Activated T-helper 1 cell treated with Interleukin-2 at 50 U/mL for 16 hours (primary cell): ENCODE measurements at places on chromosomes 3 and 15.

- DNase-seq: no peak
These were observed 8.4 kb upstream of the CDC25A start for GRCh38 chr3:48196611-48197010.

- peak; percentile 13 for DNase-seq
These were observed 1.1 kb downstream of the CMTM7 start for GRCh38 chr3:32392536-32393302.

GRCh38 chr3:37237252-37237651 is 62.9 kb upstream of the LRRFIP2 start:
- no peak for DNase-seq

DNA sequence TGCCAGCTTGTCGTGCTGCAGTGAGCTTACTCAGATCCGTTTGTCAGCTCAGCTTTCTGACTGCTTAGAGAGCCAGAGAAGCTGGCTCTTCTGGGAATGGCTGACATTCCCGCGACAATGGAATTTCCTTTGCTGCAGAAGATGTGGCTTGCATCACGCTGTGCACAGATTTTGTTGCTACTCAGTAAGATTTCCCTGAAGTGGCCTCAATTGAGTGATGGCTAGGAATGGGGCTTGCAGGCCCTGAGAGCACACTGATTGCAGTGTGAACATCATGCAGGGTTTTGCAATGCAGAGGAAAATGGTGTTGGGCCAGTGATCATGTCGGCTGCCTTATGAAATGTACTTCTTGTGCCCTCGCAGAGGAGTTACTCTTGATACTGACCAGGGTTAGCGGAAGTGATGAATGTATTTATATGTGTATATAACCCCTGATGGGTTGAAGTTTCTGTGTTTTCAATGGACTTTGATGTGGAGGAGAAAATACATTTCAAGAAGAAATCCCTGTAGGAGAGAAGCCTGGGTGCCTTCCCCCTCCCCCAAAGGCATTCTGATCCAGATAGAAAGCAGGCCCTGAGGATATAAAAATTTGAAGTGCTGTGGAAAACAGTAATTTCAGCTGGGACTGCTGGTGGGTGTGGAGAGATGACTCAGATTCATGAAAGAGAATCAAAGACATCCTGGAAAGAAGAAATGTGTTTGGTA is 102.5 kb upstream of the PDZRN3 start:
- no peak for DNase-seq

DNA sequence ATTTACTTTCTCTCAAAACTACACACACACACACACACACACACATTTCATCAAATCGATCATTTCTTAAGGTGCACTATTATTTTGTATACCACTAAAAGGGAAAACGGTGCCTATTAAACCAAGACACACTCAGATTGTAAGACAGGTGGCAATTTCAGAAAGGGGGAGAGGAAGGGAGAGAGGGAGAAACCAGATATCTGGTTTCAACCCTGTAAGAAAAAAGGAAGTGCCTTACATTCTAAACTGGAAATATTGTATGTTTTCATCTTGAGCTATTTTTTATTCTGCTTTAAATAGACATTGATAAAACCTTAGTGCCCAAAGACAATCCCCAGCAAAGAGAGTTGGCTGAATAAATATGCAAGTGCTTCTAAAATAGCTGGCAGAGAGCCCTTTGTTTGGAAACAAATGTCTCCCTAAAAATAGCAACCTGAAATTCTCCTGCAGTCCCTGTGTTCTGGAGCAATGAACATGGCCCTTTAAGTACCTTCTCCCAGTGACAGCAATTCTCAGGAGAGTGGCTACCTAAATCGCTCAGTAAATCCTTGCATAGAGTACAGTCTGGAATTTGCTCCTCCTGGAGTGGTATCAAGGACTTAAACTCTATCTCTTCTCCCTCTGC is 85.7 kb downstream of the RARB start:
- no peak for DNase-seq
